ENCODE measurements at places on chromosomes 6 and 20.

DNA sequence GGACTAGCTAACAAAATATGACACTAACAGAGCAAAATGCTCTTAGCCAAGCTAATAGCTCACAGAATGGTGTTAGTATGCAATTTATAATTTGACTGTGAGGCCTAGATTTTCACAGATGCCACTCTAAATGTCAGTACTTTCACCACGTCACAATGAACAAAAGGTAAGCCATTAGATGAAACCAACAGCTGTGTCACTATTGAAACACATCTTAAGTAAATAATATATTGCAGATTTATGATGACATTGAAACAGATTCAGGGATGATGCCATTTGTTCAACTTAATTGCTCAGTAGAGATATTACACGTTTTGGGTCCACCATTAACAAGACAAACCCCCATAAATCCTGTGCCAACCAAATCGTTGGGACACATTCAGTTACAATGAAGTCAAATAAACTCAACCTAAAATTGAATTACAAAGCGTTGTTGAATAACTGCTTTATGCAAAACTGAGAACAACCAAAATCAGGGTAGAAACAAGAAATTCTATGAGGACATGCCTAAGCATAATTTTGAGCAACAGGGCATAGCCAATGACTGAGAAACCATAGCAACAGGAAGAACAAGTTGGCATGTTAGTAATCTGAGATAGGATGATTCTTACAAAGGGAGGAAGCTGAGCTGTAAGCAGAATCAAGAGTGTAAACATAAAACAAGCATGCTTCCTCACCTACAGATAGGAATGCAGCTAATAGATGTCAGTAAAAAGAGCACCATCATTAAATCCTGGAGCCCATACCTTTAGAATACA lies 85.6 kb upstream of the KHDRBS2 start:
- DNase-seq = no peak

GRCh38 chr20:49674383-49675352 lies 39.0 kb downstream of the B4GALT5 start:
- DNase-seq = peak; percentile 58

GRCh38 chr20:56431471-56431870 lies 19.4 kb downstream of the CASS4 start:
- no peak for DNase-seq

DNA sequence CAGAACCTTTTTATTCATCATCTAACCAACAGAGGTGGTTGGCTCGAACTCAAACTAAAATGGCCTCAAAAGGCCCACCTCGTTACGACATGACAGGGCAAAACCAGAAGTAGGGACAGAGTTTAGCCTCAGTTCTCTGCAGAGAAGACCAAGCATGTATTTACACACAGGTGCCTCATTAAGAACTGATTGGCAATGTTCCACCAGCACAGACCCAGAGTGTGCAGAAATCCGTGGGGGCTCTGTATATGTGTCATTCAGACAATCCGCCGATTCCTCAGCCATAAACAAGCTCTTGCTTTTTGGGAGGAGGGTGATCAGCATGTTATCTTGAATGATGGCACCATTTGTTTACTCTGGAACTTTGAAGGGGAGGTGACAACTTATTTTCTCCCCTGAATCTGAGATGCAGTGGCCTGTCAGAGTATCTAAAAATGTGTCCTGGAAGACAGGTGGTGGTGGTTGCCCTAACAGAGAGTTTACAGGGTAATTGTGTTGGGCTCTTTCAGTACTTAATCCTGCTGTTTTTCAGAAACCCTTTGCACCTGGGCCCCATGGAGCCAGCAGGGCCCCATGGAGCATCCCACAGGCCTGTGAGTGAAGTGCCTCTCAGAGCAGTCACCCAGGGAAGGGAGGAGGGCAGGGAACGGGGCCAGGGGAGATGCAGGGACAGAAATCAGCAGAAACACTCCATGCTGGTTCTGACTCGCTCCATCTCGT lies 29.1 kb upstream of the C20orf203 start:
- no peak for DNase-seq

DNA sequence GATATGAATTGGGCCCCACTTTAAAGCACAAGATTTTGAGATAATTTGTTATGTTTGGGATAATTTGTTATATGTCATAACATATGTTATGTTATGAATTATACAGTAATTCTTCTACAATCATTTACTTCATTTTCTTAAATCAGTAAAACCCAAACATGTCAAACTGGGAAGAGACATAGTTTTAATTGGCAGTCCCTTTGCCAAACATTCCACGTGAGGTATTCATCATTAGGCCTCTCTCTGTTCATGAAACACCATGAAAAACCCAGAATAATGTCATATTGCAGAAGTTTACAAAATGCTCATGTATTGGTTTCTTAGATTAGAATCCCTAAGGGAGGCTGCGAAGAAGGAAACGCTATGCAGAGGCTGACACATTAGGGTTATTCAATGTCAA lies 89.4 kb upstream of the PDE10A start:
- DNase-seq = no peak

GRCh38 chr6:42702200-42702599 lies 20.2 kb downstream of the PRPH2 start:
- peak; percentile 41 for DNase-seq

- DNase-seq = no peak
Observed at GRCh38 chr20:56860413-56860812, 231.3 kb downstream of the TFAP2C start.

DNA sequence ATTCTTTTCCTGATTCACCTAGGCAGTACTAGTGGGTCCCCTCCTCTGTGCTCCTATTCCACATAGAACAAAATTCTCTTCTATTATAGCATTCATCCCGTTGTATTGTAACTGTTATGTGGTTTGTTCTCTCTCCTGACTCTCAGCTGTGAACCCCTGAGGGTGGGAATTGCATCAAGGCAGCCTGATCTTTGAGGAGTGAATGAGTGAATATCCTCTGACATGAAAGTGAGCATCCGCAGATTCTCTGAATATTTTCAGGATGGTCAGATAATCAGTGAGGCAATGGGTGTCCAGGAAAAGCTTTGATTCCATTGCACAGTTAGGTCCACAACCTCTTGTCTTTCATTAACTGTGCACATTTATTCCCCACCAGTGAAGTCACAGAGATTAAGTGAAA lies 67.6 kb upstream of the SLC22A23 start:
- no peak for DNase-seq

DNA sequence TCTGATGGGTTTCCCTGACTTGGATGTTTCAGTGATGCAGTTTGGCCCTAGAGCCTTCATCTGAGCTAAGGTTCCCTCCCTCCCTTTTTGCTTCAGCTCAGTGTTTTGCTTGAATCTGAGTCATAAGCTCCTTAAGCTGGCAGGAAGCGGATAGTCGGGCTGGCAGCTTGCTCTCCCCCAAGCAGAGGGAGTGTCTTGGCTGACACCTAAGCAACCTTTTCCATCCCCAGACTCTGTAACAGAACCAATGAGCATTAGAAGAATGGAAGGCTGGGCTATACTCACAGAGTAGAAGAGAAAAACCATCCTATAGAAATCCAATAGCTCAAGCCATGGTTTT lies 98.3 kb downstream of the HAO1 start:
- peak; percentile 97 for DNase-seq

- no peak for DNase-seq
Observed at GRCh38 chr6:35765739-35766138, 10.7 kb upstream of the CLPSL2 start.

- DNase-seq = no peak
Observed at GRCh38 chr20:61841966-61842365, 223.7 kb downstream of the TAF4 start.

DNA sequence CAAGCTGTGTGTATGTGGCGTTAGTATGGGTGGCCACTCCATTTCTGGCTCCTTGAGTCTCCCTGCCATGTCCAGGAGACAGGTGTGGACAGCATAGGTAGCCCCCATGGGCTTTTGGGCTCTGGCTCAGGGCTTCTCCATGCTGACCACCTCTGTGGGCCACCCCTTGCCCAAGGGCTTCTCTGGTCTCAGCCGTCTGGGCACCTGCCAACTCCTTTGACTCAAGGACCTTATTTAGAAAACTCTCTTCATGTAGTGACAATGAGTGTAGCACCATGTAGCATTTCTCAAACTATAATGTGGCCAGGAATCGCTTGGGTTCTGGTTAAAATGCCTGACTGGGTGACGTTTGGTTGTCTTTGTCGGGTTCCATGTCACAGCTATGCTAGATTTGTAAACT lies 5.1 kb upstream of the GTSF1L start:
- DNase-seq = no peak

DNA sequence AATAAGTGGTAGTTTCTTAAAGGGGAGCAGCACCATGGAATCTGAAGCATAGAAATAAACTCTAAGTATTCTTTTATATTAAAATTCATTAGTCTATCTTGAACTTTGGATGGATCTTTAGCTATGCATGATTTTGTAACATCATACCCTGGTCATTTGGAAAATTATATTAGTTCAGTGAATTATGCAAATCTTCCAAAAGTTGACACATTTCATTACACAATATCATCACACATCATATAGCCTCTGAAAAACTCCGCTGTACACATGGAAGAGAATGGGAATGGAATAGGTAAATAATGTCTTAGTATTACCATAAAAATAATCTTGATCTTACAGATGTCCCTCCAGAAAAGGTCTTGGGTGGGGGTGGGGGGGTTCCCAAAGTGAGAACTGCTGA lies 96.1 kb downstream of the ATXN1 start:
- DNase-seq = no peak

DNA sequence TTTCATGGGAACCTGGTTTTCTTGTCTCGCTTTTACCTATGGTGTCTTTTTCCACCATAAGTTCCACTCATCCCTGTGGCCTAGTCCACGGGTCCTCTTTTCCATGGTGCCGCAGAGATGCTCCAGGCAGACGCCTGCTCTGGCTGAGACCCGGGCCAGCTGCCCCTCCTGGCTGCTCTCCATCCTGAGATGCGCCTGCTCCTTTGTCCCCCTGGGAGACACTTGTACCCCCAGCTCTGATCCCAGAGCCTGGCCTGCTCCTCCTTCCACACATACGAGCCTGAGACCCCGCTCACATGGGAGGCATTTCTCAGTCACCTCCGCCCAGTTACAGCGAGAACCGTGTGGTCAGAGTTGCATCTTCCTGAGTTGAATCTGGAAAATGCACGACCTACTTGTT lies 29.6 kb downstream of the RNASET2 start:
- DNase-seq = no peak

DNA sequence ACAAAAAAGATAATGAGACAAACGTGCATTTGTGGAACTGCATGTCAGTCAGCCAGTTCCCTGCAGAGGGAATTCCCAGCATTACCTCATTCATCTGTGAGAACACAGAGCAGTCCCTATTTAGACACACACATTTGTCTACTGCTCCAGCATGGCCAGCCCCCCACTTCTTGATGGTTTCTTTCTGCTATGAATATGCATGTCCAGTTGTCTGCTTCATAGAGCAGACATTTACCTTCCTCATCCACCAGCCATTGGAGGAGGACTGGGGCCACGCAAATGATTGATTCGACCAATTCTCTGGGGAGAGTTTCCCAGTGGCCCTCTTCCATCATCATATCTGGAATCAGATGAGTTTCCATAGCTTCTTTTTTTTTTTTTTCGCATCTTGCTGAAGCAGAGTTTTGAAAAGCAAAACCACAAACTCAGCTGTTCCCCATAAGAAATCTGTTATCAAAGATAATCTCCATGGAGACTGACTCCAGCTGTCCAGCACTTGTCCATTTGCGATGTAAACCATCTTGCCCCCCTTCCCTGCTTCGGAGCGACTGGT lies 11.8 kb downstream of the ENPP1 start:
- DNase-seq = peak; percentile 61

GRCh38 chr6:131561925-131562707 lies 10.9 kb upstream of the ARG1 start:
- no peak for DNase-seq

All from cardiac fibroblast (primary cell).